ENCODE measurements at places on chromosomes 2 and 18.

DNA sequence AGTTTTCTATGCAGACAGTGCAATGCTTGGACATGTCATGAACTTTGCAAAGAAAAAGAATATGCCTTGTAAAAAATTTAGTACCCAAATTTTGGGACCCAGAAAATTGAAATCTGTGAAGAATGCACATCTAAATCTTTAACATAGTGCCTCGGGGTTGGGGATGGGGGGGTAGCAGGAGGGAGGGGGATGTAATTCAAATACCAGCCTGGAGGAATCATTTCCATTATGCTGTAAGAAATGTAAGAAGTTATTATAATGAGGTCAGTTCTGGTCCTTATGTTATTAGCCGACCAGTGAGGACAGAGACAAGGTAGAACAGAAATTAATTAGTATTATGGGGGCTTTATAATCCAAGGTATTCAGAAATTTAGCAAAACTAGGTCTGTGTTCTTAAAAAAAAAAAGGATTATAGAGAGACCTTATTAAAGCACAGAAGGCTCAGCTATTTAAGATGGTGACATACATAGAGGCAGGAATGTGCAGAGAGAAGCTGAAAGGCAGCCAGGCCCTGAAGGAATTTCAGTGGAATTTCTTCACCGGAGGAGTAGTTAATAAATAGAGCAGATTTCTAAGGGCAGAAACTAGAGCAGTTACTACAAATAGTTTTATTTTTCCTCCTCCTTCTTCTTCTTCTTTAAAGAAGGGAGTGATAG, 89.0 kb upstream of the RBMS1 start:
- no peak for DNase-seq

DNA sequence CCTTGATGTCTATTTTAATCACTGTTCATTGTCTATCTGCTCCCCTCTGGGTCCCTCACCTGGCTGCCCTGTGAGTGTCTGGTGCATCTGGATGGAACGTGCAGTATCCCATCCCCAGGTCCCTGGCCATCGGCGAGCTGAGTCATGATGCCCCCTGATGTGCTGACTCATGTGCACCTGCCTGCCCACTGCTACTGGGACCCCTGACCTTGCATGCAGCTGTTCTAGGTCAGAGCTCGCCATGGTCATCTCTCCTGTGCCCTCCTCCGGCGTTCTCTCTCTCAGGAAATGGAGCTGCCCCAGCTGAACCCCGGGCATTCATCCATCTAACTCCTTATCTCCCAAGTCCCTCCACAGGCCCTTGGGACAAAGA, 516.2 kb upstream of the HS6ST1 start:
- no peak for DNase-seq

GRCh38 chr2:159202568-159203071, 83.9 kb downstream of the WDSUB1 start:
- DNase-seq: no peak

DNA sequence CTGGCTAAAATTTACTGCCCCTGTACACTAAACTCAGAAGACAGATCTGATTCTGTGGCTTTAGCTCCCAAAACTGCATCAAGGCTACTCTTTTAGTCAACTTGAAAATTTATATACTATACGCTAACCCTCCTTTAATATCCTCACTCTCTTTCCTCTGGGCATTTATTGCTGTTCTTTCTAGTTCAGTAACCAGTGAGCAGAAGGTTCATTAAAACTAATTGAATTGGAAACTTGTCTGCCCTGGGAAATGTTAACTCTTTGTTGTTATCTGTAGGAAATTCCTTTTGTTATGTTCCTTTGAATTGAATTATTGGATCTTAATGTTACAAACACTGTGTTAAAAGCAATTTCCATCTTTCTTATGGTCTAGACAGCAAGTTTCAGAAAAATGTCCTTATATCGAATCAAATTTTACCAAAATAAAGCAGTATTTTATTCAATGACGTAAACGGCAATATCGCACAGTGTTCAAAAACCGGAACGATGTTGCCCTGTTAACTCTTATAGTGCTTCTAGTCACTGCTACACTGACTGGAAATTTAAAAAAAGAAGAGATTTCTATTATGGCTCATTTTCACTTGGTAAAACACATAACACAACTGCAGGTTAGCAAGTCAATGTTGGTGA, 168.3 kb downstream of the NR4A2 start:
- DNase-seq: no peak

GRCh38 chr2:184799379-184799778, 201.1 kb downstream of the ZNF804A start:
- no peak for DNase-seq

DNA sequence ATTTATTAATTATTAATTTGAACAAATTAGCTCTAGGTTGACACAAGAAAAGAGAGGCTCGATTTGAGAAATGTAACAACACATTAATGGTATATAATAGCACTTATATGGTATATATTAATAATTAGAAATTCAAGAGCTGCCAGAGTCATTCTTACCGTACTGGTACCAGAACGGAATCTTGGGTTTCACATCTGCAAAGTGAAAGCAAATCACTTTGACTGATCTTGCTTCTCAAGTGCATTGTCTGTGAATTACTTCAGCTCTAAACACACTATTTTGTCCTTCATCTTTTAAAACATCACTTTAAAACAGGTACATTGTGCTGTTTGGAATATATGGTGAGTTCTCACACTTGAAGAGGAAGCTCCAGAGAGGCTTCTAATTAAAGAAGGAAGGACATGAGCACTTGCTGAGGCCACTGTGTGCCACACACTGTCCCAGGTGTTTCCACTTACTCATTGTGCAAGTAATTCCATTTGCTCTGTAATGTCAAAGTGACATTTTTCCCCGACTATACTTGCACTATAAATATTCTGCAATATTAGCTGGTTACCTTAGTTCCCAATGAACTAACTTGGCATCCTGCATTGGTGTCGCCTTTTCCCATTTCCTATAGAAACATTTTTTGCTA, 85.8 kb downstream of the PLA2R1 start:
- no peak for DNase-seq

DNA sequence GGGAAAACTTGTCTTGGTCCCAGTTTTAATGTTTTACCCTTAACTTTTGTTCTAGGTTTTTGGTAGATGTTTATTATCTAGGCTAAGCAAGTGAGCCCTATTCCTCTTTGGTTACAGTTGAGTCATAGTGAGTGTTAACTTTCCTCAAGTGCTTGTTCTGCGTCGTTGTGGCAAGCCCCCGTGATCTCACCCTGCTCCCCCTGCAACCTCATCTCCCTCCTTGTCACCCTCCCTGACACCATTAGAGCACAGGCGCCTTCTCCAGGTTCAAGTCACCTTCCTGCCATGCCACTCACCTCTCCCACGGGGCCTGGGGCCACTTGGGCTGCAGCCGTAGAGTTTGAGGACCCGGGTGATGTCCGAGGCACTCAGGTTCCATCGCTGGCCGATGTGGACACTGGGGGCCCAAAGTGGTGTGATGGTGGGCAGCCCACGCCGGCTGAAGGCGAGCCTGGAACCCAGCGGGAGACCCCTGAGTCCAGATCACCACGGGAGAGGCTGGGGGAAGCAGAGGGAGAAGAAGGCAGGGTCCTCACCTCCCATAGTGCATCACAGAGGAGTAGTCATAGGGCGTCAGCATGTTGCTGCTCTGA, 8.7 kb downstream of the ASTL start:
- DNase-seq: no peak

GRCh38 chr18:74328206-74328605, 12.6 kb downstream of the C18orf63 start:
- no peak for DNase-seq

DNA sequence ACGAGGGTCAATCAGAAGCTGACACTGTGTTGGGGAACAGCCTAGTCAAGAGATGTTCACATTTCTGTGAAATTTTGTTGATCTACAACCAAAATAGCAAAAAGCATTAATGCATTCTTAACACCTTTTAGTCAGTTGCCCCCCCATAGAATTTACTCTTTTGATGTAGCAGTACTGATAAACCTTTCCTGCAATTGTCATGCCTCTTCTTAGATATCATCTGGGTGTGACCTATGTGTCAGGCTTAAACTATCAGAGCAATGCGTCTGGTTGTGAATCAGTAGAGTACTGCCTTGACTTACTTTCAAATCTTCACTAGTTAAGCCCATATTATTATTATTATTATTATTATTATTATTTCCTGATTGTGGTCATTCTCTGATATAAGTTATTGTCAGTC, 61.9 kb downstream of the GREB1L start:
- DNase-seq: no peak

GRCh38 chr18:49400398-49401072, 59.9 kb downstream of the DYM start:
- DNase-seq: no peak

GRCh38 chr18:54229421-54230059, 5.1 kb upstream of the MBD2 start:
- no peak for DNase-seq

- DNase-seq: no peak
Measured at GRCh38 chr18:77223653-77224052, 26.0 kb upstream of the GALR1 start.

GRCh38 chr18:48780201-48780912, 170.4 kb downstream of the SMAD7 start:
- no peak for DNase-seq

DNA sequence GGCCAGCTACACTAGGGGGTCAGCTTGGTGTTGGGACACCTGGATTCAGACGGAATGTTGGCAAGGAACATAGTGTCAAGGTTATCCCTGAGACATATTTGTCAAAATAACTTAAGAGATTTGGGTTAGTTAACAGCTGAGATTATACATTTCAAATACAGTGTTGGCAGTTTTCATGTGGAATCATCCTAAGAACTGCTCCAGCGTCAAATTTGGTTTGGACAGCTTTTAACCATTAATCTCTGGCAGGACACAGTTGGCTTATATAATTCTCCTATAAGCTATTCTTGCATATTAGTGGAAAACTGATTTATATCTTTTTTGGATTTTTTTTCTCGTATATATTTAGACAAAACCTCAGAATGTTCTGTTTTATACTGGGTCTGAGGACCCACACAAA, 132.2 kb downstream of the CCDC85A start:
- DNase-seq: no peak

- no peak for DNase-seq
Measured at GRCh38 chr2:10764896-10765295, 43.5 kb downstream of the ATP6V1C2 start.
